ENCODE measurements at places on chromosomes 7 and 10.
A peak's percentile ranks its signal among the peaks of the same experiment; 100 is the strongest.

DNA sequence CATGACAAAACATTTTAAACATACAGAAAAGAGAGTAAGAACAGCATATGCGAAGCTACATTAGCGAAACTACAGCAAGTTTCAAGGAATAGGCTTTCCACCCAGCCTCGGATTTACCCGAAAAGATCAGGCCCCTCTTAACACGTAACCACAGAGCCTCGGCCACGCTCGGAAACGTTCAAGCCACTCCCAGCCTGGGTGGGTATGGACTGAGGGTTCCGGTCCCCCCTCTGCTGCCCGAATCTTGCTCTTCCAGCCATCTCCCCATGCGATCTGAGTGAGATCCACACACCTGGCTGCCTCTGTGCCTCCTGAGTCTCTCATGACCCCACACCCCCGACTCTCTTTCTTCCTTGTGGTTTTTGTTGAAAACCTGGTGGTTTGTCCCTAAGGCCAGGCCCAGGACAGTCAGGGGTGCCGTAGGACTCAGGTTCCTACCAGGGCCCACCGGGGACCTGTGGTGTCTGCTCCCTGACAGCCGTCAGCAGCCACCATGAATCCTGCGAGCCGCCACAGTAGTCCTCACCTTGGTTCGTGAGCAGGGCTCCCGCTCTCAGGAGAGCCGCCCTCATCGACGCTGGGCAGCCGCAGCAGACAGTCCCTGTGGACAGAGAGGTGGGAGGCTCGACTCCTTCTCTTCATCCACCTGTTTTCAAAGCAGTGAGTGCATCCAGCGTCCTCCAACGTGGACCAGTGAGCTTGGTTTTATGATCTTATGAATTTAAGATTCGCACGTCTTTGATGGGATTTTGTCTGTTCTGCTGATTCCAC is 18.5 kb downstream of the KNDC1 start:
- no peak for DNase-seq

- no peak for DNase-seq
These were observed 69.6 kb downstream of the AKAP9 start for GRCh38 chr7:92010215-92010614.

- DNase-seq: no peak
These were observed 46.6 kb downstream of the ORC5 start for GRCh38 chr7:104161244-104161643.

GRCh38 chr7:121459148-121459547 is 63.0 kb upstream of the FAM3C start:
- no peak for DNase-seq

- DNase-seq: no peak
These were observed 59.5 kb upstream of the PRPS1L1 start for GRCh38 chr7:18087026-18087686.

GRCh38 chr7:111324228-111324627 is 233.3 kb downstream of the LRRN3 start:
- DNase-seq: no peak

GRCh38 chr10:104230490-104230889 is 1.7 kb downstream of the CFAP43 start:
- DNase-seq: no peak

- DNase-seq: no peak
These were observed 674.8 kb downstream of the KCNMA1 start for GRCh38 chr10:76962851-76963250.

DNA sequence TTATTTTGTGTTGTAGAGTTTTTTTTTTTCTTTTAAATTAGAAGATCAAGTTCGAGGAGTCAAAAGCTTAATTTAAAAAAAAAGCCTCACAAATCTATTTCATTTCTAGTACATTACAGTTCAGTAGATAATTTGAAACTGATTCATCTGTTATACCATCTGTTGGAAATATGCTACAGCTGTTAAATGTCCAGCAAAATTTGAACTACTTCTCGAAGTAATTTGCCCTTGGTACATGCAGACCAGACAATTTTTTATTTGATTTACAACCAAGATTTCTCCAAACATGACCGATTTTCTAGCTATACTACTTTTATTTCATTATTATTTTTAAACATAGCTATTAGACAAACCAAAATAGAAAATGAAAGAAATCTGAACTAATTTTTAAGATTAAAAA is 647.9 kb downstream of the CNTNAP2 start:
- DNase-seq: no peak

- no peak for DNase-seq
These were observed 50.0 kb upstream of the WIPI2 start for GRCh38 chr7:5139998-5140397.

- no peak for DNase-seq
These were observed 44.0 kb downstream of the AASS start for GRCh38 chr7:122100021-122100420.

- no peak for DNase-seq
These were observed 76.9 kb downstream of the ELMO1 start for GRCh38 chr7:37371755-37372154.

DNA sequence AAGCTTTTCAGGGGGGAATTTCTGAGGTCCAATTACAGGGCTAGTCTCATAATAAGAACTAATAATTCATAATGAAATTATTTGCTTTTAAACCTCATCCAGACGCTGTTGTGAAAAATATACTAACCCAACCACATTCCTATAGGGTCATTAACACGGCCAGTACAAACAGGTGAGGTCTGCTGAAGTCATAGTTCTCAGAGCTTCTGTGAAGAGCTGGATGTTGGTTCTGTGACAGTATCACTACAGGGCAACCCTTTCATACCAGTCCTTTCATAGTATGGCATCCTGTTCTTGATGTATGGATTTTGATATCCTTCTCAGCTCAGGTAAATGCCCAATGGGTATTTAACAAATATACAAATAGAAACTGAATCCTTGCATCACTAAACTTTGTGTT is 62.3 kb upstream of the FAM133B start:
- DNase-seq: no peak

DNA sequence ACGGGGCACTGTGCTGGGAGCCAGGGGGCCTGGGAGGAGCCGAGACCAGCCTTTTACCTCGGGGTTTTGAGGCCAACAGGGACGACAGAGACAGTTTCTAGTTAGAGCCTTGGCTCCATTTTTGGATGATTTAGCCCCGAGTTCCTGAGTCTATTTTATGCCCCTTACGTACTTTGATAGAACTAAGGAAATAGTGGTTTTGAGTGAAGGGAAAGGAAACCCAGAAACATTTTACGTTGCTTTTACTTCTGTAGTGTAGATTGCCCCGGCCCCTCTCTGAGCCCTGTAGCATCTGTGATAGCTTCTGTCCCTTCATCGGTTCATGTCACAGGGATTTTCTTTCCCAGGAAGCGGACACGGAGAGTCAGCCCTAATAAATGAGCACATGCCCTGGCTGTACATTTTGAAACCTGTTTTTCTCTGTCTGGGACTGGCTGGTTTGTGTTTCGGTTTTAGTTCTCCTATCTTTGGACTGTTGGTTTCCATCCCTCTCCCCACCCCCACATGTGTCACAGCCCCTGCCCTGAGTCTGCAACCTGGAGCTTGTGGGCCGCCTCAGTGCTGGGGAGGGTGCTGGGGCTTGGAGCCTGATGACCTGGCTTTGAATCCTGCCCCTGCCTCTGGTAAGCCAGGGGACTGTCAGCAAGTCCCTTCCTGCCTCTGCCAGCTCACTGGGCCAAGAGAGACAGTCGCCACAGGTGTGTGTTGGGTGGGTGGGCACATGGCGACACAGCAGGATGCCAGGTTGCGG is 6.9 kb upstream of the ORAI2 start:
- DNase-seq: no peak

GRCh38 chr7:70829221-70830059 is 302.5 kb upstream of the GALNT17 start:
- peak; percentile 63 for DNase-seq

GRCh38 chr10:102935939-102936605 is 18.0 kb downstream of the CNNM2 start:
- no peak for DNase-seq

GRCh38 chr7:127794136-127794535 is 142.1 kb downstream of the SND1 start:
- DNase-seq: no peak

GRCh38 chr10:116254422-116255155 is 18.4 kb downstream of the GFRA1 start:
- DNase-seq: no peak

GRCh38 chr7:139696552-139696951 is 81.2 kb downstream of the HIPK2 start:
- DNase-seq: no peak

- no peak for DNase-seq
These were observed 31.3 kb downstream of the AKR1C3 start for GRCh38 chr10:5125315-5126044.

GRCh38 chr7:133794479-133794878 is 332.7 kb upstream of the LRGUK start:
- DNase-seq: no peak

GRCh38 chr7:20019757-20020432 is 197.3 kb downstream of the MACC1 start:
- no peak for DNase-seq

DNA sequence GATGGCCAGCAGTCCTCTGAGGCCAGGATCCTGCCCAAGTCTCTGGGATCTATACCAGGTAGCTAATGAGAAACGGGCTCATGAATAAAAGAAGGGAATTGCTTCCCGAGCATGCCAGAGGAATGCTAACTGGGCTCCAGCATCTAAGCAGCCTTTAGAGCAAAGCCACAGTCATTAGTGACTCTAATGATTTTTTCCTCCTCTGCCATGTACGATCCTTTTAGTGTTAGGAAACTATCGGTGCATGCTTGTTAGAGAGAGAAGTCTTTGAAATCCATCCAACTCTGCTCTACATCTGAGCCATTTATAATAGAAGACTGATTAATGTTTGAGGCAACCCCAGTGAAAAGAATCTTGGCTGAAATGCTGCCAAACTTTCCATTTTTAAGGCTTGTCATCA is 124.9 kb upstream of the TCERG1L start:
- no peak for DNase-seq

- no peak for DNase-seq
These were observed 36.6 kb upstream of the PRKAR2B start for GRCh38 chr7:107007892-107008287.

GRCh38 chr7:127059475-127059874 is 193.3 kb downstream of the GRM8 start:
- DNase-seq: no peak

DNA sequence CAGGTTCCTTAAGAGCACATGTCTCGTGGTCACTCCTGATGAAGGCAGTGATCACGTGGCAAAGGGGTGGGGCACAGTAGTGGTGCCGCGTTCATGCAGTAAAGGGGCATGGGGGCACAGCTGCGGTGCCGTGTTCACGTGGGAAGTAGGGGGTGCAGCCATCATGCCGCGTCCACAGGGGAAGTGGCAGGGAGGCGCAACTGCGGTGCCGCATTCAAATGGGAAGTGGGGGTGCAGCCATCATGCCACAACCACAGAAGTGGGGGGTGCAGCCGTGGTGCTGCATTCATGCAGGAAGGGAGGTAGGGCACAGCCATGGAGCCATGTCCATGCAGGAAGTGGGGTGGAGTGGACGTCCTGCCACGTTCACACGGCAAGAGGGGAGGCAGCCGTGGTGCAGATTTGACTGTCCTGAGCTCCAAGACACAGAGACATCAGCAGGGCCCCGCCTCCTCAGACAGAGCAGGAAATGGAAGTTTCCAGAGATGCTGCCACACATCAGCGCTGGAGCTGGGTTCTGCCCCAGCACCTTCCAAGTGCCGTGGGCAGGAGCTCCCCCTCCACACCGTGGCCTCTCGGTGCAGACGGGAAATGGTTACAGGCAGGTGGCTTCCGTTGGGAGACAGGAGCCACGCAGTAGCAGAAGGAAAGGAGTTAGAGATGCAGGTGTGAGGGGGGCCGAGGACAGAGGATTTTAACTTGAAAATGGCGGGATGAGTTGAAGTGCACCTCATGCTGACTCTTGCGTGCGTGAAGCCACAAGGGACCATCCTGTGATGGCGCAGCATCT is 95.0 kb upstream of the DDC start:
- no peak for DNase-seq

DNA sequence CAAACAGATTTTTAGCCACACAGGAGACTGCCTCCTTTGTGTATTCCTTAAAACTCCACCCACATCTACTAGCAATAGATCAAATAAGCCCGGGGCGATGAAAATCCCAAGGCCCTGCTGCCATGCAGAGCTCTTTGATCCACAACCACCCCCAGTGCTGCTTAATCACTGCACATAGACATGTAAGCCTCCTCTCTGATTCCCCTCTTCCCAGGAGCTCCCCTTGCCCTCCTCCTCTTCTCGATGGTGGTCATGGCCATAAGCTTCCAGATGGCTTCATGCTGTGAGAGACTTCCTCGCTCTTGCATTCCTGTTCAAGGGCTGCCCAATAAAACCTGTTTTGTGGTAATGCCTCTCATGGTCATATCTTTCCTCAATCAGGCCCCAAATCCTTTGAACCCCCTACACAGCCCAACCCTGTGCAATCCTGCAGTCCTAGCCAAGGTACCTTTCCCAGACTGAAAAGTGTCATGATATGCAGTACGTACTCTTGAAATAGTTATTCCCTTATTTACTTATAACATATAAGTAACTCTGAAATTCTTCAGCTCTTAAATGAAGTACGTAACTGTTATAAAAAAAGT is 158.5 kb downstream of the CACNA2D1 start:
- no peak for DNase-seq

GRCh38 chr10:7421526-7421925 is 10.7 kb upstream of the SFMBT2 start:
- DNase-seq: no peak

- peak; percentile 44 for DNase-seq
These were observed 60.8 kb upstream of the ITGA8 start for GRCh38 chr10:15780353-15781135.

DNA sequence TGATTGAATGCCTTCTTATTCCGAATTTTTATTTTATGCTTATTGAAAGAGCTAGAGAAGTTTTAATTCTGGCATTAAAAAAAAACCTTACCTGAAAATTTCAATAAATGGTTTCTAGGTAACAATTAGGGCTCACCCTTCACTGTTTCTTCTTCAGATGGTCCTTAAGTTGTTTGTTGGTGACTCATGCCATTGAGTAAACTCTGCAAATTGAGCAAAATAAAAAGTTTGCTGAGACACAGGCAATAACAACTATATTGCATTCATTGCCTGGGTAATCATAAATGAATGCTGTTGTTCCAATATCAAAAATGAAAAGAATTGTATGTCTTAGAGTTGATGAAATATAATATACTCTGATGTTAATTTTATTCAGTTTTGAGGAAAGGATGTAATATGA is 300.3 kb downstream of the CDK14 start:
- DNase-seq: no peak

GRCh38 chr7:133429371-133429770 is 176.5 kb downstream of the EXOC4 start:
- no peak for DNase-seq

GRCh38 chr10:88221010-88221973 is 357.9 kb downstream of the PTEN start:
- DNase-seq: no peak

GRCh38 chr7:40059057-40059456 is 75.4 kb downstream of the MPLKIP start:
- DNase-seq: no peak

GRCh38 chr7:108890862-108891261 is 321.2 kb downstream of the DNAJB9 start:
- DNase-seq: no peak

DNA sequence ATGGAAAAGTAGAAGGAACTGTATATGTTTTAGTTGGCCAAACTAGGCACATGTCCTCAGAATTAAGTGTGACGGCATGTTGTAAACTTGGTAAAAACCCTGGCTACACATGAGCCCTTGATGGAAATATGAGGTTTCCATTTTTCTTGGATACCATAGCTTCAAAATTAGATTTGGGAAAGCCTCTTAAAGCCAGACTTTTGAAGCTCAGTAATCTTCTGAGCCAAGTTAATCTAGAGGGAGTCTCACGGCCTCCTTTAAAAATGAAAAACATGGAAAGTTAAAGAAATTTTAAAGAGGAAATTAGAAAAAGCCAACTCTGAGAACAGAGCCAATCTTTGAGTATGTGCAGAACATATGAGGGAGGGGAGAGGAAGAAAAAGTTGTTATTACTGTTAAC is 376.0 kb downstream of the CTNNA3 start:
- DNase-seq: no peak

Measured in breast epithelium (tissue), 4 donors.